Endodermal cell (in vitro differentiated cells): ENCODE measurements at places on chromosomes 16 and 17. TPM values are rescaled to one million over a fixed set of nuclear protein-coding genes. Genes with fewer than 3 reads are reported as not detected.

Gene GINS2
- total RNA-seq: 16.8 to 42.3 TPM (median 39.5 TPM) in 3 replicates

DNA sequence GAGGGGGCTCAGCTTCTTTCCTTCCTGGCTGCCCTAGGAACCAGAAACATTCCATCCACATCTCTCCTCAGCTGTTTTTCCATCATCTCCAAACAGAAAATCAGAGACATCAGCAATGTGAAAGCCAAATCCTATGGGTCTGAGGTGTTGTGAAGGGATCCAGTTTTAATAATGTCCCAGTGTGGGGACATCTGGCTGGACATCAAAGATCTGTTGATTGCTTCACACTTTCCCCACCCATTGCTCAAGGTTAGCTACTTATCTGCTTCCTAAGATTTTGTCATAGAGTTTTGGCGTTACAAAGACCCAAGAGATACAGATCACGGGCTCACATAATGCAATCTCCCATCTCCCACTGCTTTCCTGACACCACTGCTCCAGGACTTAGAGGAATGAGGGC lies 47.8 kb upstream of the AXIN2 start:
- no peak for DNase-seq

Gene CFAP97D1
- total RNA-seq: 0.21 TPM in 1 of 3 replicates, not detected in the others

DNA sequence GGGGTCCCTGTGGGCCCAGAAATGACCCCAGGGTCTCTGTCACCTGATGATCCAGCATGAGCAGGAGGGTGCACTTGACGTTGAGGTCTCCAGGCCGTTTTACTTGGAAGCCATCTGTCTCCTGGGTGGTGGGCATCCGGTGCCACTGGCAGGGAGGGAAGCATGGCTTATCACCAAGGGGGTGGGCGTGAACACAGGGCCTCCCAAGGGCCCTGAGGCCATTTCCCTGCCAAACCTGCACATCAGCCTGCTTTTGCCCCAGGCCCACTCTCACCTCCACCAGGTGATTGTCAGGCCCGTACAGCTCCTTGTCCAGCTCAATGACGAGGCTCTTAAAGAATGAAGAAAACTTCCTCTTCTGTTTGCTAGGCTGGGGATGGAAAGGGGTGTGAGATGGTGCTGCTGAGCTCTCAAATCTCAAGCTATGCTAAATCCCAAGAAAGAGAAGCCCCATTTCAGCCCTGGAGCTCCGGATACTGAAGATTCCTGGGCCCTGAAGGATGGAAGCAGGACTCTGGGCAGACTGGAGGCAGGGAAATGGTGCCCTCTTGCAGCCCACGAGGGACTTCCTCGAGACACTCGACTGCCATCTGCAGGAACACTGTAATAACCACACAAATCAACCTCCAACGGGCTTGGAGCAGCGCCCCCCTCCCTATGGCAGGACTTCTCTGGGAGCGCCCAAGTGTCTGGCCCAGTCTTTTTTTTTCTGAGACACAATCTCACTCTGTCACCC lies 7.1 kb upstream of the FTSJ3 start:
- peak; percentile 95 for DNase-seq

DNA sequence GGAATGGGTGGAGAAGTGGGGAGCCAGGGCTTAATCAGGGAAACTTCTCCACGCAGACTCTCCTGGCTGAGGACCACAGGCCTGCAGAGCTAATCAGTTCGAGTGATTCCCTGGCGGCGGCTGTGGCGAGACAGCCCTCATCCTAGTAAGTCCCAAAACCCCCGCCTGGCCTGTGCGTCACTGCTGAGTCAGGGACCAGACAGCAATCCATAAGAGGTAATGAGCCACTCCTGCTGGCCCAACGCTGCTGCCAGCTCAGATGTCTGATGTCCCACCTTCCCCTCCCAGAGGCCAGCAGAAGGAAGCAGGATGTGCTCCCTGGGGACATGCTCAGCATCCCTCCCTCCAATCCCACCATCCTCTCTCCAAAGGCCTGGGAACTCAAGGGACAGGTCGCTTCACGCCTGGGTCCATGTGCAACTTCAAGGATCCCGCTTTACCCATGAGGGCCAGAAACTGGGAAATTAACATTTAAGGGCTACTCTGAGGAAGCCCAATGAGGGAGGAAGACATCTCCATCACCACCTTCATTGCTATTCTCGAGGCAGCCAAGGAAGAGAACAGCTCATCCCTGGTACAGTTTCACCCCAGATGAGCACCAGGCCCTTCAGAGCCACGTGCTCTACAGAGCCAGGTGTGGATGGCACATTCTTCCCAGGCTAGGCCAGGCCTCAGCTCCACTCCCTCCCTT lies 7.9 kb downstream of the ACLY start:
- no peak for DNase-seq

- DNase-seq: no peak
Observed at GRCh38 chr16:68356919-68357286, 46.1 kb downstream of the PRMT7 start.

Gene ADAP2
- total RNA-seq: 0.66 and 1.8 TPM in 2 replicates

GRCh38 chr16:15507301-15507958 lies 73.0 kb downstream of the BMERB1 start:
- DNase-seq: peak; percentile 48

DNA sequence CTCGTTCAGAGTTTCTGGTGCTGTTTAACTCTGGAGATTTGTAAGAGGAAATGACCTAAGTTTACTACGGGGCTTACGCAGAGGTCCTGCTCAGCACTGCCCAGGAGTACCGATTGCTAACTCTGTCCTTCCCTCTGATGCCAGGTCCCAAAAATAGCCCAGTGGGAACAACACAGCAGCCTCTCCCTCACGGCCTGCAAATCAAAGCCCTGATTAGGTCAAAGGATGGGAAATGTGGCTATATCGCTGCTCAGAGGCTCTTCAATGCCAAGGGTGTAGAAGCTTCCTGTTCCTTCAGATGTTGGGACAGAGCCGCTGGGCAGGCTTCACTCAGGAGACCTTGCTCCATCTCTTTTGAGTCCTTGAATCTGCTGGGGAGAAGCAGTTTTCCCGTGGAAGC lies 174.2 kb upstream of the KCNJ16 start:
- DNase-seq: no peak

DNA sequence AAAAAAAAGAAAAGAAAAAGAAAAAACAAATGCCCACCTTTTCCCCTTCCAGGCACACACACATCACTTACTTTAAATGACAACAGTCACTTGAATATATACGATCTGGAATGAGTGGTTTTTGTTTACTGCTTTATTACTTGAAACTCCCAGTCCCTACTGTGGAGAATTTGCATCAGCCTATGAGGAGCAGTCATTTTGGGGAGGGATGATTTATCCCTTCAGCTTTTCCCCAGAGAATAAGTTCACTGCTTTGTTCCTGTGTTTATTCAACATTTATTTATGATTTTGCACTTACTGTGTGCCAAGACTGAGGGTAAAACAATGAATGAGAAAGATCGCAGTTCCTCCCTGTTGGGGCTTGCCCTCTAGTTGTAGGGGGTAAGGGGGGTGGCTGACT lies 4.7 kb upstream of the ZNF423 start:
- DNase-seq: no peak

Gene PRR35
- 0.27 to 0.29 TPM in 2 of 3 replicates, not detected in the other for total RNA-seq

DNA sequence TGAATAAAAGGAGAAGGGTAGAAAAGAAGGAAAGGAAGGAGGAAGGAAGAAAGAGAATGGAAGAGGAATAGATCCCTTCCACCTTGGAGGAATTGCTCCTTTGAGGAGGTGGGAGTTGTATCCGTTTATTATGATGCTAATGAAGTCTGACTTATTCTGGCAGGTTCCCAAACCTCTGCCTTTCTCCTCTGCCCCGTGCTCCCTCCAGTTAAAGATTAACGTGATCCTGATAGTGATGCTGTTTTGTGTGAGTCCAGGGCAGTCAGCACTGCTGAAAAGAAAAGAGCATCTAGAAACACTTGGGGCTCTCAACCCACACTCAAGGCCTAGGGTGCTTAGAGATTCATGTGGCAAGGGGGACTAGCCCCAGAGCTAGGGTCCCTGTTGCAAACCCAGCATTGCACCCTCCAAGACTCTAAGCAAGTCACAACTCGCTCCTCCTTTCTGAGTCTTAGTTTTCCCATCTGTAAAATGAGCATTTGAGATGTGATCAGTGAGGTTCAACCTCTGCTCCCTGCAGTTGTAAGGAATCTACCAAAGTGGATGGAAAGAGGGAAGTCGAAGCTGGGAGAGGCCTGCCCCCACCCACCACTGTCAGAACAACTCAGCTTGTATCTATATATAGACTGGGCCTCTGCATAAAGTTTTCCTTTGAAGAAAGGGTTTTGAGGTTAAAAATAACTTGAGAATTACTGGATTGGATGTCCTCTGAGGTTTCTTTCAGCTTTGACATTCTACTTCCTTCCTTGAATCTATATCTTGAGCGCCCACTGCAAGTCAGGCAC lies 46.9 kb upstream of the TMEM132E start:
- DNase-seq: no peak

DNA sequence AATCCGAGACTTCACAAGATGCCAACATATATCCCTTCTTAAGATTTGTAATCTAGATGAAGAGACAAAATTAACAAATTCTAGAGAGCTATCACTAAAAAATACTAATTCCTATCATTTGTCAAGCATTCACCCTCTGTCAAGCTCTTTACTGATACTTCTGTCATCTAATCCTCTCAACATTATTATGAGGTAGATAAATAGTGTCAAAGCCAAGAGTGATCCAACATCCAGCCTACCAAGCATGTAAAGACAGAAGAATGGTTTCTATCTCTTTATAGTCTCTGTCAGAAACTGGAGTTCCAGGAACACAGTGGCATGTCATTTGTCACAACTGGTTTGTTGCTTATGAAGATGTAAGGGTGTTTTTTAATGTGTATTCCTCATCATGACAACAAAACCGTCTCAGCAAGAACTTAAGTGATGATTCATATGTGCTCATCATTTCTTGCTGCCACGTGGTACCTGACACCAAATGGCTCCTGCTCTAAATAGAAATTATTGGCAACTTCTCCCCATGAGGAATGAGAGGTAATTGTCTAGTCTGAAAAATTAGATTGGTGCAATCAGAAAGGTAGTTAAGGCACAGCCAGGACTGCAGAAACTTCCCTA lies 196.8 kb downstream of the TOX3 start:
- no peak for DNase-seq

DNA sequence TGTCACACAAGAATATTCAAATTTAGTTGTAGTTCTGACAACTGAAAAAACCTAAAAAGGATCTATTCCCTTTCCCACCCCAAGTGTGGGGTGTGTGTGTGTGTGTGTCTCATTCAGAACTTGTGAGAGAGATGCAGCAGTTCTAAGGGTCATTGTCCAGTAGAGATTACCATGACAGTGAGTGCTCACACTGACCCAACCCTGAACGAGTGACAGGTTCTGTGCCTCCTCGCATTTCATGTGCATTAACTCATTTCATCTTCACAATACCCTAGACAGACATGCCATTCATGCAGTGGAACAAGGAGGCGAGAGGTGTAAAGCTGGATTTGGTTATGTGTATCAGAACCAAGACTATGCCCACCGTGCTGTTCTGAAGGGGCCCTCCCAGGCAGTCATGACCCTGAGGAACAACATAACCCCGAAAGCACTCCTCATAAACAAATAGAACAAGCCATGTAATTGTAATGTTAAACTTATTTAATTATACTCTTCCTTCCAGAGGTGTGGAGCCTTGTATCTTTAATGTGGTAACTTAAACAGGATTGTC lies 102.1 kb downstream of the CLEC16A start:
- peak; percentile 30 for DNase-seq

GRCh38 chr16:29726845-29727377 lies 18.9 kb downstream of the C16orf54 start:
- no peak for DNase-seq

GRCh38 chr16:79991969-79992368 lies 391.4 kb upstream of the MAF start:
- DNase-seq: no peak

GRCh38 chr16:30774367-30775130 lies 12.4 kb downstream of the RNF40 start:
- peak; percentile 60 for DNase-seq

DNA sequence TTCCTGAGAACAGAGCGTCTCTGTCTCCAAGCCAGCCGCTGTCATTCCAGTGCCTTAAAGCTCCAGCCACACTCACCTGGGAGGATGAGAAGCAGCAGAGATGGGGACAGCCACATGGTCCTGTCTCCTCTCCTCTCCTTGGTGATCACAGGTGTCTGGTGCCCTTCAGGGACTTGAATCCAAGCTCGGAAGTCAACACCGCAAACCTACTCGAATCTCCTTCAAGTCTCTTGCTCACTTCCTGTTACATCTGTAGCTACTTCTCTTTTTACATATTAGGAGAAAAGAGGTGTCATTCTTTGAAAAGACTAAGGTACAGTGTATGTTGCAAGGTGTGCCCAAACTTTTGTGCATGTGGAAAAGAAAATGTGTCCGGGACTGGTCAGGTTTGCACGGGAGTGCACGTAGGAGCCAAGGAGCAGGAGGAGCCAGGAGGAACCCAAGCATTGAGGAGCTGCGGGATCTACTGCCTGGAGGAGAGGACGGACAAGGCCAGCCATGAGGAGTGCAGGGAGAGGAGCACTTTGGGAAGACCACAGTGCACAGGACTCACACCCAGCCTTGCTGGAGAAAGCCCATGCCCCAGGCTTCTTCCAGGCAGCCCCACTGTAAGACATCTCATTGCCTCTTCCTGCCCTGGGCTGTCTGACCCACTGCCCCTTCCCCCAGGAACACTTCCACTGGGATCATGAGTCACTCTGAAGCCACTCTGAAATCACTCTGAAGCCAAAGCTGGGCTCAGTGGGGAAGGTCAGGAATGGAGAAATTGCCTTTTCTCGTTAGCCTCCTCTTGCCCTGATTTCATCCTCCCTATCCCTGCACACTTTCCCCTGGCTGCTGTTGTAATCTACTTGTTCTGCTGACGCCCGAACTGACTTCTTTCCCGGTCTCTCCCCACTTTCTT lies at the start of gene CD300LD:
TSS of gene CD300LD (minus strand) at position 197 of the 904 bp plus-strand sequence. CDS start at position 116, 81 bp downstream.
- DNase-seq: no peak

GRCh38 chr17:79950751-79951150 lies 84.9 kb downstream of the TBC1D16 start:
- DNase-seq: peak; percentile 81

GRCh38 chr17:31512796-31513195 lies 121.3 kb downstream of the RAB11FIP4 start:
- DNase-seq: no peak

- DNase-seq: peak; percentile 91
Observed at GRCh38 chr16:1102921-1103635, 7.0 kb upstream of the C1QTNF8 start.

- DNase-seq: no peak
Observed at GRCh38 chr16:54443352-54443751, 156.8 kb upstream of the IRX3 start.

Gene CORO1A
- total RNA-seq: 0.48 to 0.93 TPM (median 0.70 TPM) in 3 replicates

Gene ADAD2
- total RNA-seq: not detected in 3 replicates

- DNase-seq: no peak
Observed at GRCh38 chr17:37651849-37652248, 8.6 kb upstream of the DDX52 start.
